ENCODE measurements at places on chromosomes 1 and 21.

- DNase-seq = no peak
Measured at GRCh38 chr21:45378258-45378966, 26.6 kb upstream of the COL18A1 start.

- no peak for DNase-seq
Measured at GRCh38 chr21:36962098-36962780, 4.2 kb downstream of the HLCS start.

GRCh38 chr1:51025374-51025773 is 55.3 kb downstream of the CDKN2C start:
- DNase-seq = no peak

- peak; percentile 92 for DNase-seq
Measured at GRCh38 chr21:15729674-15730483, at the start of gene USP25. Gene USP25 (plus strand): TSS chr21:15729982. CDS start chr21:15730394, 412 bp downstream.

GRCh38 chr1:214660190-214660589 is 57.2 kb downstream of the CENPF start:
- no peak for DNase-seq

DNA sequence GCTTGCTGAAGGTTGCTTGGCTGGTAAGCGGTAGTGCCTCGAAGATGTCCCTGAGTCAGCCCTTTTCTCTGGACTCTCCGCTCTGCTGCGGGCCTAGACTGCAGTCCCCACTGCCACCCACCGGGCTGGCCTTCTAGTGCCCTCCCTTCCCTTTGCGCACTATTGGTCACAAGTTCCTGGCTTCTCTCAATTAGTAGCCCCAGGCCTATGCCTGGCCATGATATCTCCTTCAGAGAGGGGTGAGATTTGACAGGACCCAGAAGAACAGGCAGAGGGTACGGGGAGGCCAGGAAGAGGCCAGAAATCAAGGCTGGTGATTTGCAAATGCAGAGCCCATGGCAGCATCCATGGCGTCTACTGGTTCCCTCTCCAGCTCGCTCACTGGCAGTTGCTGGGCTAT is 207.7 kb downstream of the HIVEP3 start:
- no peak for DNase-seq

GRCh38 chr1:168088511-168089325 is 48.0 kb downstream of the GPR161 start:
- no peak for DNase-seq

- DNase-seq = peak; percentile 24
Measured at GRCh38 chr1:37776946-37777516, 12.1 kb upstream of the EPHA10 start.

DNA sequence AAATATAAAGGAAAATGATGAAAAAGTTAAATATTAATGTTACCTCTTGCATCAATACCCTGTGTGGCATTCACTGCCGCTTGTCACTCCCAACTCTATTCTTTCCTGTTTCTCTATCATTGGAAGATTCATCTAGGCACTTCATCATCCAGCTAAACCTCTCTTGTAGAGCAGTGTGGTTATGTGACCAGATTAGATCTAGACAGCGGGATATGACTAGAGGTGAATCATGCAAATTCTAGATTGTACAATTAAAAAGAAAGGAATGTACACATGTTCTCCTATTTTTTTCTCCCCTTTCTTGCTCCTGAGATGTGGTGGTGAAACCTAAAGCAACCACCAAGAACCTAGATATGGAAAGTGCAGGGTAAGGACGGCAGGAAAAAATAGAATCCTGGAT is 174.1 kb downstream of the LBR start:
- DNase-seq = no peak

DNA sequence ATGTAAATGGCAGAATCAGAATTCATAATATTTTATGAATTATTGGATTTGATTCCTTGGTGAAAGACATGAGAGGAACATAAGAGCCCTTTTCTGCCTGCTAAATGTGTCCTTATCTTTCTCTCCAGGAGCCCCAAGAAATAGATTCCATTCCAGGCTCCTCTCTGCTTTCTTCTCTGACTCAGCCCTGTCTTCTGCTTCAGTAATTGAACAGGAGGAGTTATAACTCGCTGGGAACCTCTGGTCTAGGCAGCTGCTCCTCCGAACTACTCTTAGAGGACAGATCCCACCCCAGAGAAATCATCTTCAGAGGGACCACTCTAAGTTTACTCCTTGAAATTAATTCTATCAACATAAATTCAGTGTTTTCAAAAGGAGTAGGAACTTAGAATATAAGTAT is 78.4 kb downstream of the RGS21 start:
- DNase-seq = no peak

- DNase-seq = no peak
Measured at GRCh38 chr1:39116860-39117728, 87.4 kb upstream of the MACF1 start.

GRCh38 chr1:184222652-184223052 is 164.2 kb upstream of the C1orf21 start:
- peak; percentile 12 for DNase-seq

GRCh38 chr21:17416139-17416538 is 96.7 kb upstream of the CXADR start:
- no peak for DNase-seq

GRCh38 chr1:114149211-114149610 is 4.5 kb downstream of the SYT6 start:
- DNase-seq = no peak

DNA sequence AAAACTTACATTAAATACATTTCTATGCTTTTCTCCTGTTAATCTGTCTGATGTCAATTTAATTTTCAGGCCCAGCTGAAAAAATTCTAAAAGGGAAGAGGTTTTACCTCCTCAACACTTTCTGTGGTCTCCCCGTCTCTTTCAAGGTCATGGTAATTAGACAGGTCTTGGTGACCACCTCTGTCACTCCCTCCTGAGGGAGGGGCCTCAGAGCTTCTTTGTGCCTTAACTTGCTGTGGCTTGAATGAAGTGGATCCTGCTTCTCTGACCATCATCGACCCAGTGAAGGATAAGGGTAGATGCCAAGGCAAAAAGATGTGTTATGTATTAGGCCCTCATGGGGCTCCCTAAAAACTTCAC is 40.8 kb upstream of the OSBPL9 start:
- DNase-seq = no peak

- no peak for DNase-seq
Measured at GRCh38 chr1:26012864-26013263, 8.7 kb upstream of the EXTL1 start.

DNA sequence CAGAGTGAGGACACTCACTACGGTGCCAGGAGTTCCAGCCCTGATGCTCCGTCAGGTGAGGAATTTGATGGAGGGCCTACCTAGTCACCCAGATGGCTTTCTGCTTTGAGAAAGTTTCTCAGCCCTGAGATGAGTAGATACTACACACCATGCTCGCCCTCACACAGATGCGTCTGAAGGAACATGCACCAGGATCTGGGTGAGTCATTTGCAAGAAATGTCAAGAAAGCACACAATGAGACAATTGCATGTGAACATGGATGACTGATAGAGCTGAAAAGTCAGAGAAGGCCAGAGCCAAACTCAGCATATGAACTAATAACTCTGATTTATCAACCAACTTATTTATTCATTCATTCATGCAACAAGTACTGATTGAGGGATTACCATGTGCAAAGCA is 483.9 kb downstream of the OMA1 start:
- no peak for DNase-seq

DNA sequence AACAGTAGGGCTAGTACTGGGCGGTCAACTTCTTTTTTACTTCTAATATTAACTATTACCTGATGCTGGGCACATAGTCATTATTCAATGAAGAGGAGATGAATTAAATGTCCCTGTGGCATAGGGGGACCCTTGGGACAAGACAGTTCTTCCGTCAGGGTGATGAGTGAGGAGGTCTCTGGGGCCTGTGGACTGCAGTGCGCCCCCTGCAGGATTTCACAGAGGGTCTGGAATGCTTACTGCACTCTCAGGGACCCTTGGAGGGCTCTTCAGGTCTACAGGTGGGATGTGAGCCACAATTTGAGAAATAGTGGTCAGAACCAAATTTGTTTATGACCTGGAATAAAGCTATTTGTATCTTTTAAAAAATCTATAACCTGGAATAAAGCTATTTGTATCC is 149.4 kb downstream of the FAM78B start:
- no peak for DNase-seq

- DNase-seq = peak; percentile 74
Measured at GRCh38 chr1:26692211-26692792, 3.5 kb upstream of the ARID1A start.

DNA sequence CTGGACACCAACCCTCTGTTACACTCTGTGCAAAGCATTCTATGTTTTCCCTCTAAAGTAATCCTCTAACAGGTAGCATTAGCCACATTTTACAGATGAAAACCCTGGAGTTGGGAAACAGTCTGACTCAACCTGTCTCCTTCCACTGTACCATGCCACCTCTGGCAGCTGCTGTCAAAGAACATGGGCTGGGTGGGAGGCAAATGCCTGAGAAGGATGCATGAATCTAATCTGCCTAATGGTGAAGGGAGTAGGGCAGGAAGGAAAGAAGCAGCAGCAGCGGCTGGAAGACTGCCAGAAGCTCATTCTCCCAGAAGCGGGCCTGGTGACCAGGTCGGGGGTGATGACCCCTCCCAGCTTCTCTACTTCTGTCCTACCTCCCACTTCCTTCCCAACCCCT is 21.7 kb downstream of the LRRC71 start:
- DNase-seq = no peak

- DNase-seq = no peak
Measured at GRCh38 chr1:210754878-210755665, 378.9 kb downstream of the KCNH1 start.

DNA sequence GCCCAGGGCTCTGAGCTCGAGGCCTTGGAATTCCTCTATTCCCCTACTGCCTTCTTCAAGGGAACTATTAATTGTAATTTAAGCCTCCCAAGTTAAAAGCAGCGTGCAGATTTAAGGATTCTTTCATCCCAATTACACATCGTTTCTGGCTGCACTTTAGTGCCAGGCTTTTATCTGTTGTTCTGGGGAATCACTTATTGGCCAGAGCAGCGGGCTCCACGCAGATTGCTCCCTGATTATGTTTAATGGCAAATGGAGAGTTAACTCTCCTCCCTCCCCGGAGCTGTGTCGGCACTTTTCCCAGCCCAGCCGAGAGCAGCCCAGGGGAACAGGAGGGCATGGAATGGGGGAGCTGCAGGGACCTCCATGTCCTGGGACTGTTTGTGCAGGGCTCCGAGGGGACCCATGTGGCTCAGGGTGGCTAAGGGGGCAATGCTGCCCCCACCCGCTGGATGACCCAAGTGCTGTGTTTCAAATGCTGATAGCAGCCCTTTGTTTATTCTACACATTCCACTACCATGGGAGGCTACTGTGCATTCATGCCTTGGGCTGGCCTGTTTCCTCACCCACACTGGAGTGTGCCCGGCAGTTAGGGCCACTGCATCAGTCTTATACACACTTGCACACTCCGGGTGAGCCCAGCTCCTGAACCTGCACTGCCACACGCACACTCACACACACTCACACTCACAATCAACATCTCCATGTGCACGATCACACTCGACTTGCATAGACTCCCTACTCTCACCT is 93.3 kb upstream of the POU3F1 start:
- DNase-seq = no peak

GRCh38 chr1:109309347-109309746 is 2.5 kb upstream of the MYBPHL start:
- DNase-seq = no peak

- DNase-seq = no peak
Measured at GRCh38 chr1:94807742-94808491, 12.2 kb upstream of the SLC44A3 start.

GRCh38 chr1:39088658-39089057 is 62.5 kb downstream of the NDUFS5 start:
- DNase-seq = no peak

GRCh38 chr21:10273196-10273595 is 248.2 kb upstream of the TPTE start:
- no peak for DNase-seq

DNA sequence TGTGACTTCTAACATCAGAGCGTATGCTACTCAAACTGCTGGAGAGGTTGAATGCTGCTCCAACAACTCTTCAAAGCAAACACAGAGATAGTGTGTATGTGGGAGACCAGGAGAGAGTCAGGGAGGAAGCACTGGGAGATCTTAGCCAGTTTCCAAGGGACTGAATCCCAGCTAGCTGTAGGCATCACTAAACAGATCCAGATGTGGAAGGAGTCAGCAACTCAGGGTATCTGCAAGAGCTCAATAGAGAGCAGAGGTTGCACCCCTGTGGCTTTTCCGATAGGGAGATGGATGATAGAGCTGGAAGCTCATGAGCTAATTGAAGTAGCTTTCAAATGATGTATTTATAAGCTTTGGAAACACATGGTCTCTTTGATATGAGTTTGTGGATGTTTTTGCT is 168.9 kb upstream of the HOOK1 start:
- no peak for DNase-seq

DNA sequence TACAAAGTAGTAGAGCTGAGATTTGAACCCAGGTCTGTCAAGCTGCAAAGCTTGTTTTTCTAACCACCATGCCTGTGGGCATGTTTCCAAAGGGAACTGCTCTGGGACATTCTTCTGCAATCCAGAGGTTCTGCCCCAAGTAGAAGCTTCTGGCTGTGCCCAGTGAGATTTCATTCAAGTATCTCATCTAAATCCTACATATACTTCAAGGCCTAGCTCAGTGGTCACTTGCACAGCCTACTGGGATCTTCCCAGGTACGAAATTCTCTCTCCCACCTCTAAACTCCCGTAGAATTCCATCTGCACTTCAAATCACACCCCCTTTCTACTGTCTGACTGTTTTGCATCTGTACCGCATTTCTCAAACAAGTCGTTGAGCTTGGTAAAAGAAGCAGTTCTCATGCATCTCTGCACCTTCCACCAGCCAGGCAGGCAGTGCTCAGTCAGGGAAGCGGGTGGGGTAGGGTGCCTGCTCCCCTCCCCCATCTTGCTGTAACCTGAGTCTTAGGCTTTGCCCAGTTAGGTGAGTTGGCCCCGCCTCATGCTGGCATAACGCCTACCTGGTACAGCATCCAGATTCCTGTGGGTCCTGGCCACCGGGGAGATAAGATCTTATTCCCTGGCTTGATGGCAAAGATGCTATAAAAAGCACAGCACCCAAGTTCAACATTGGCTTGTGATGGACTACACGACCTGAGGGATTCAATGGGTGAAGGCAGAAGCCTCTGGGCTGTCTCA is 13.5 kb downstream of the SLC9A1 start:
- no peak for DNase-seq

DNA sequence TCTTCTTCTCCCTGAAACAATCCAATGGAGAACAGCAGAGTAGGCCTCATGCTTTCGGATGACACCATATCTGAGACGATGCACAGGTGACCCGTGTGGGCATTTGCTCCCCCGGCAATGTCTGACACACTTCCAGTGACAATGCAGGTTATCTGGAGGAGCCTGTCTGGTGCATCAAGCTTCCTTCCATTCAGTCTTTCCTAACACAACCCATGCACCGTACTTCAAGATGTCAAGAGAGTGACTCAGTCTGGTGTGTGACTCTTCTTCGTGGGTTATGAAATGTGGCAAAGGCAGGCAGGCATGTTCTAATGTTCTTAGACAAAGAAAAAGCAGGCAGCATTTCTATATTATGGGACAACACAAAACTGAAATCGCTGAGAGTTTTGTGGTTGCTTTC is 159.1 kb downstream of the EDEM3 start:
- DNase-seq = no peak

- no peak for DNase-seq
Measured at GRCh38 chr21:42161401-42161955, 57.5 kb upstream of the ABCG1 start.

GRCh38 chr1:22918644-22919043 is 54.0 kb downstream of the LACTBL1 start:
- DNase-seq = no peak

Measured in activated CD4-positive, alpha-beta T cell treated with anti-CD3 and anti-CD28 coated beads for 4 hours (primary cell).